ENCODE measurements at places on chromosomes 16 and 17.
A peak's percentile ranks its signal among the peaks of the same experiment; 100 is the strongest.

DNA sequence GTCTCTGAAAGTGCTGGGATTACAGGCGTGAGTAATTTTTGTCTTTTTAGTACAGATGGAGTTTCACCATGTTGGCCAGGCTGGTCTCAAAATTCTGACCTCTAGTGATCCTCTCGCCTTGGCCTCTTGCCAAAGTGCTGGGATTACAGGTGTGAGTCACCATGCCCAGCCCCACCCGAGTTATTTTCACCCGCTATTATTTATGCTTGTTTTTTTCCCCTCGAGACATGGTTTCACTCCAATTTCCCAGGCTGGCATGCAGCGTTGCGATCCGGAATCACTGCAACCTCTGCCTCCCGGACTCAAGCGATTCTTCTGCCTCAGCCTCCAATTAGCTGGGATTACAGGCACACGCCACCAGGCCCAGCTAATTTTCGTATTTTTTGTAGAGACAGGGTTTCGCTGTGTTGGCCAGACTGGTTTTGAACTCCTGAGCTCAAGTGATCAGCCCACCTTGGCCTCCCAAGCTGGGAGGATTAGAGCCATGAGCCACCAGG, 9.2 kb downstream of the RPL23 start:
- no peak for DNase-seq

DNA sequence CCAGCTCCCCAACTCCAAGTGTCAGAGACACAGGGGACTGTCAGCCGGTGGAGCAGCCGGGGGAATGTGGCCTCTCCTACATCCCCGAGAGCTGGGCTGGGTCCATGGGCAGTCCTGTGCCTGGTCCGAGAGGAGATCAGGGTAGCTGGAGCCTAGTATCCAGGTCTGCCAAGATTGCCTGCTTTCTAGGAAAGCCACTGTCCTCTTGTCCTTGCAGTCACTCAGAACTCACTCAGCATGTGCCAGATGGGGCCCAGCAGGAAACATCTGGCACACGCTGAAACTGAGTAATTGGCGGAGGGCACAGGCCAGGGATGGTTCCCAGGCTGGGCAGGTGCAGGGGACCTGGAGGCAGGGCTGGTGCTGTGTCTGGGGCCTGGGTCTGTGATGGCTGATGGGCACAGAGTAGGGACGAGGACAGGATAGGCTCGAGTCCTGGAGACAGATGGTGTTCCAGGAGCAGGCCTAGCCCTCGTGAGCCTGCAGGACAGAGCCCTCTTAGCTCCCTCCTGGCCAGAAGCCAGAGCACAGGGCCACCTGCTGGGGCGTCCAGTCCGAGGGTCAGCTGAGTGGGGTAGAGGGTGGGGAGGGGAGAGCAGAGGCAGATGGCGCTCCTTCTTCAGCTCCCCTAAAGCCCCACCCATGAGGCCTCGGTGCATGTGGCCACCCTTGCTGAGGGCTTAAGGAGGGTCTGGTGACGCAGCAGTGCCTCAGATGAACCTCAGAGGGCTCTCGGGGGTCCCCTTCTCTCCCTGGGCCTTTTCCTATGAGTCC, 31.1 kb downstream of the ADCY7 start:
- DNase-seq = no peak

- DNase-seq = no peak
Observed at GRCh38 chr17:56833057-56833808, 487 bp downstream of the C17orf67 start.

- no peak for DNase-seq
Observed at GRCh38 chr16:74991593-74992403, 6.9 kb upstream of the WDR59 start.

DNA sequence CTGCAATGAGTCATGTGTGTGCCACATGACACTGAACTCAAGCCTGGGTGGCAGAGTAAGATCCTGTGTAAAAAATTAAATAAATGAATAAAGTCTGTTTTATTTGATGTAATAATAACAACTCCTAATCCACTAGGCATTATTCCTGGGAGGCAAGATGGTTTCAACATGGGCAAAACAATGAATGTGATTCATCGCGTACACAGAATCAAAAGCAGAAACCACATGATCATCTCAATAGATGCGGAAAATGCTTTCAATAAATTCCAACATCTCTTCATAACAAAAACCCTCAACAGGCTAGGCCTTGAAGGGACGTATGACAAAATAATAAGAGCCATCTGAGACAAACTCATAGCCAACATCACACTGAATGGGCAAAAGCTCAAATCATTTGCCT, 195.4 kb downstream of the CDH11 start:
- DNase-seq = no peak

GRCh38 chr17:68457168-68457538, at the start of gene WIPI1:
TSS of gene WIPI1 (minus strand) at chr17:68457496. CDS start at chr17:68457421, 75 bp downstream.
- no peak for DNase-seq

DNA sequence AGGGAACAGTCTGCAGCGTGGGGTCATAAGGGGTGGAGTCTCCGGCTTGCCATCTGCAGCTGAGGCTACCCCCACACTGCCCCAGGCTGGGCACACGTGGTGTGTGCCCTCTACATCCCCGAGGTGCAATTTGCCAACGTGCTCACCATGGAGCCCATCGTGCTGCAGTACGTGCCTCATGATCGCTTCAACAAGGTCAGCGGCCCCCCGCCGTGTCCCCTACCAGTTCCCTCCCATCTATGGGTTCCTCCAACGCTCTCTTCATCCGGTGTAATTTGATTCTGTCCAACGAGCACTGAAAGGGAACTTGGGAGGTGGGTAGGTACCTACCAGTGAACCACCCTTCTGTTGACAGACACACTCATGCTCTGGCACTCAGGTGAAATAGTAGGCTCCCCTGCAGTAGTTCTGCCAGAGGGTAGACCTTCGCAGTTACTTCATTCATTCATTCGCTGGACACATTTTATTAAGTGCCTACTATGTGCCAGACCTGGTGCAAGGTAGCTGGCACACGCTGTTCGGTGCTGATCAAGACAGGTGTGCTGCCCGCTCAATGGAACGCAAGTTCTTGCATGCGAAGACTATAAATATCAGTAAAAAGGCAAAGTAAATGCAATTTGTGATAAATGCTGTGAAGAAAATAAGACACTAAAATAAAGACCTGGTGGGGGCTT, 2.7 kb downstream of the MLLT6 start:
- no peak for DNase-seq

GRCh38 chr17:52170963-52171572, 12.6 kb upstream of the CA10 start:
- DNase-seq = no peak

DNA sequence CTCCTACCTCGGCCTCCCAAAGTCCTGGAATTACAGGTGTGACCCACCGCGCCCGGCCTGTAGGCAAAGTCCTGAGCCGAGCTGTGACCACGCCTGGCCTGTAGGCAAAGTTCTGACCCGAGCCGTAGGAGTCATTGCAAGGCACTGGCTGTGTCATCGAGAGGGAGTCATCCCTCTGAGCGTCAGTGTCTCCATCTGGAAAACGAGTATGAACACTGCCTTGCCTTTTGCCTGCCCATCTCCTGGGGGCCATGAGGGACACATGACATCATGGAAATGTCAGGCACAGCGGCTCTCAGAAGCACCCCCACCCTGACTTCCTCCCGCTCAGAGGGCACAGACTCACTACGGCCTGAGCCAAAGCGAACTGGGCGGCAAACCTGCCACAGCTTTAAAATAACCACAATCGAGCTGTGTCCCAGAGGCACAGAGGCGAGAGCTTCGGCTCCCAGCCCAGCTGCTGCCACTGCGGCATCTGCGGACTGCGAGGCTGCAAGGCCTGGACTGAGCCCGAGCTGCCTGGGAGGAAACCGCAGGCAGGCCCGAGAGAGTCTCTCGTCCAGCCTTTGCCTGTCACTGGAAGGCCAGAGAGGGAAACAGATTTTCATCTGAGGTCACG, 50.8 kb downstream of the RPH3AL start:
- DNase-seq = no peak

DNA sequence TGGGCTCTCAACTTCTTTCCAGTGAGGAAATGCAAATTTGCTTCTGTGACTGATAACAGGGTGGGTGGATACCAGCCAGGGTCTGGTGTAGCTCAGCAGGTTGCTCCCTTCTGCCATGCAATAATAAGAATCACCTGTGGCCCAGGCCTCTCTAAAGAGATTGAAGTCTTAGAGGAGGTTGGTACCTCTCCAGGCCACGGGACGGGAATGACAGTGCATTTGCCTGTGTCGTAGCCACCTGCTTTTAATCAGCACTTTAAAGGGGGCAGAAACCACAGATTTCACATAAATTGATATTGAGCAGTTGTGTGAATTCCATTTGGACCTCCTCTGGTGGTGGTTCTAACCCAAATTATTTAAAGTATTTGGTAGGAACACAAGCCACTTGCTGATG, 246.9 kb downstream of the PRKCA start:
- peak; percentile 95 for DNase-seq

GRCh38 chr16:30054959-30055553, 10.5 kb upstream of the ALDOA start:
- DNase-seq = no peak

DNA sequence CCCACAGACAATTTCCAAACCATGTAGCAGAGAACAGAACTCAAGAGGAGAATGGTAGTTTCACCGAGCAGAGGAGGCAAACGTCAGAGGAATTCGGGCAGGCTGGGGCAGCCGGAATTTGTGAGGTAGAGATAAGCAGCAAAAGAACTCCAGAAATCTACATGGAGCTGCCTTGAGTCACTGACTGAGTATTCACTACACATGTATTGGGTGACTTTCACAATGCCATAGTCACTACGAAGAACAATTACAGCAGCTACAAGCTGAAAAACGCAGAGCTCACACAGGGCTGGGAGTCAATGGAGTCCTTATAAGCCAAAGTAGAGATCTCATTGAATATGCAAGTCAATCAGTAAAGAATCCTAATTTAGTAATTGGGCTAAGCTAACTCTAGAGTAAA, 13.4 kb downstream of the CMC2 start:
- DNase-seq = peak; percentile 72

- peak; percentile 78 for DNase-seq
Observed at GRCh38 chr16:17205279-17206211, 265.2 kb downstream of the XYLT1 start.

Data from fibroblast of skin of left quadriceps (primary cell).